ENCODE measurements at places on chromosomes 1 and 21. TPM values are rescaled to one million over a fixed set of nuclear protein-coding genes. Genes with fewer than 3 reads are reported as not detected.

DNA sequence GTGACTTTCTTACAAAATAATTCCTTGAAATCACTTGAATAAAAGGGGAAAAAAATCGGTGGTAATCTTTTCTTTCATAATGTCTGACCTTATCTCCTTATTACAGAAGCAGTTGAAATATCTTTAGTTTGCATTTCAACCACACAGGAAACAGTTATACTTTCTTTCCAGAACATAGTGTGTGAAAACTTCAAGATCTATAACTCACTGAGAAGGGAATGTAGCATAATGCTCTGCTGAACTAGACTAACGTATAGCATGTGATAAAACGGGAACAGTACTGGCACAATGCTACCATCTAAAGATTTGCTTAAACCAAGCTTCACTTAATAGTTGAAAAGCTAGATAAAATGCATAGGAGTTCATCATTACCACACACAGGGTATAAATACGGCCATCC is 45.0 kb downstream of the VAV3 start:
- DNase-seq: no peak

DNA sequence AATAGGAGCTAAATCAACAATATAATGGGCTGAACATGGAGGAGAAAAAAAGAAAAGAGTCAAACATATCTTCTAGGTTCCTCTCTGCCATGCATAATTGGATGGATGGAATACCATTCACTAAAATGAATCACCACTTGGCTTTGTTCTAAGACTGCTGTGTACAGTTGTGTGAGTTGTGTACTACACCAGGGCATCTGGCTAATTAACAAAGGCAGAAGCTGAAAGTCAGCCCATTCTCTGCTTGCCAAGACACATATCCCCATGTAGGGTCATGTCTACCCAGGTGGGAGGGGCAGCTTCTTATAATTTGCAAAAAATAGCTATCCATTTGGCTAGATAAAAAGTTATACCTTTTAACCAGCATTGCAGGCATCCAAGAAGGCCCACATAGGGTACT is 21.0 kb downstream of the JUN start:
- DNase-seq: no peak

GRCh38 chr1:89203166-89203565 is 4.4 kb upstream of the GBP4 start:
- no peak for DNase-seq

DNA sequence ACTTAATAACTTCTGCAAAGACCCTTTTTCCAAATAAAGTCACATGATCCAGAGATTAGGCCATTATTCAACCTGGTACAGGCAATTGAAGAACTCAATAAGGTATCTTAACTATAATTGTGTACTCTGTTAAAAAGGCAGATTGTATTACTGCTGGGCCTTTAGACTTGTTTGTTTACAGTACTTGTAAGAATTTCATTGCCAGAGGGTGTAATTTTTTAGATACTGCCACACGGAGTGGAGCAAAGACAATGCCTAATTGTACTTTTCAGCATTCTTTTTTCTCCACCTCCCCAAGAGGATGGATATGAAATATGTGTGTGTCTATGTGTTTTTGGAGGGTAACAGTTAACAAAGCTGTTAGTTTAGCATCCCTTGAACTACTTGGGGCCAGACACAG is 47.5 kb downstream of the HUNK start:
- DNase-seq: no peak

DNA sequence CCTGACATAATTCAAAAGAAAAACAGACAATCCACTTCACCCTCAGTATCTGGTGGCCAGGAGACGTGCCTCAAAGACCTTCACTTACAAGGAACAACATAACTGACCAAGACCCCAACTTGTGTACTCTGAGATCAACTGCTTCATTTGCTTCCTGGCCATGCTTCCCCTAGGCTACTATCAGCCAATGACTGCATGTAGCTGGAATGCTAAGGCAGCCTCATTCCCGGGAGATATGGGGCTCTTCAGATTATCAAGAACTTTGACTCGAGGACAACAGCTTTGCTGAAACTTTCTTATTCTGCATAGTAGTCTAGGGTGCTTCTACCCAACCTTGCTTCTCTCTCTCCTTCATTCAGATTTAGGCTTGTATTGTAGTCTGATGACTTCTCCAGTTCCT is 11.7 kb upstream of the UCK2 start:
- DNase-seq: no peak

DNA sequence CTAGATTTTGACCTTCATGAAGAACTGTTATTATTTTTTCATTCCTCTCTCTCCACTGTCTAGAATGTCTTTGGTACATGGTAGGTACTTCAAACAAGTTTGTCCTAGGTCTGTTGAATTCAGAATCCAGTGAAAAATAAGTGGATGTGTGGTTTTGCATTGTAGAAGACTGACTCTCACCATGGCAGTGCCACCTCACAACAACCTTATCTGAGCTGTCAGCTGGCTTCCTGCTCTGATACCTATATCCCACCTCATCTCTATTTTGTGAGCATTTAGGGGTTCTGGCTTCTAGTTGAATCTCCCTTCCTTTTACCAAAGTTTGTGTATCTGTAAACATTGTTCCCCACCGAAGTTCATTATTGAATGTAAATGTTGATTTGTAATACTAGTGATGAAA is 9.1 kb downstream of the SWT1 start:
- DNase-seq: no peak

DNA sequence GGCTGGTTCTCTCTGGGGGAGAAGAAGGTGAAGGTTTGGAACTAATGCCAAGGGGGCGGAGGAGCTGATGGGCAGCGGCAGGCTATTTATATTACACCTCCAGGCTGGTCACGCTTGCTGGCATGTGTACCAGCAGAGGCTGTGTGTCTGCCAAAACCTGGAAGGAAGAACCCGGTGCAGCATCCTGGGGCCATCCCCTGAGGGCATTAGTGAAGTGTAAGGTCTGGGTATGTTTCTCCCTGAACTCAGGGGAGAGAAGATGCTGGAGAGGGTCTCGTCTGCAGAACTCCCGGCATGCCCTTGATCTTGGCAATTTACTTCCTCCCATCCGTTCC is 5.3 kb downstream of the DISP3 start:
- DNase-seq: no peak

DNA sequence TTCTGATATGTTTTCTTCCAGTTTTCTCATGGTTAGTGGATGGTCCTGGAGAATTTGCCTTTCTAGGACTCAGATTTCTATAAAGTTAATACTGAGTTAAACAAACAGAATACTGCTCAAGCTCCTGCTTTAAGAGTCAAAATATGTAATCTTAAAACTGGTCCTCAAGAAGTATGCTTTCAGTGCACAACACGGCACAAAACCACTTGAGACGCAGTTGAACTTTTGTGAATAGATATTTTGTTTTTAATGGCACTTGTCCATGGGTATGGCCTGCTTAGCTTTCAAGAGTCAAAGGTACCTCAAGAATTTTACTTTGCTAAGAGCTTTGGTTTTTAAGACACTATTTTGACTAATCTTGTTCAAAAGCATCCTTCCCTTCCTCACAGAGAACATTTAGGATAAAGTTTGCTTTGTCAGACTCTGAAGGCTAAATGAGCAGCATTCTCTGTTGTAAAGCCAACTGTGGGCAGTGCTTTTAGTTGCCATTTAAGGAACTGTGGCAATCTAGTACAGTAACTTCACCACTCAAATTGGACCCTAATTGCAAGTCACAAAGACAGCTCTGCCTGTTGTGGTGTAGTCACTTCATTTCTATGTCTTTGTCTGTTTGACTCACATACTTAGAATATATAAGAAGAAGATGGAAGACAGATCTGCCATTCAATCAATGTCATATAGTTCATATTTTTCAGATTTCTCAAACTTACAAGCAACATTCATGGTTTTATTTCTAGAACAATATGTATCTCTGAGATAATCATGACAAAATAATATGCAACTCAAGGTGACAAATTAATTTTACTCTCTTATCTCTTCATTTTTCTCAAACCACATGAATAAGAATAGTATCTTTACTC is 28.8 kb downstream of the SAMD13 start:
- DNase-seq: no peak

DNA sequence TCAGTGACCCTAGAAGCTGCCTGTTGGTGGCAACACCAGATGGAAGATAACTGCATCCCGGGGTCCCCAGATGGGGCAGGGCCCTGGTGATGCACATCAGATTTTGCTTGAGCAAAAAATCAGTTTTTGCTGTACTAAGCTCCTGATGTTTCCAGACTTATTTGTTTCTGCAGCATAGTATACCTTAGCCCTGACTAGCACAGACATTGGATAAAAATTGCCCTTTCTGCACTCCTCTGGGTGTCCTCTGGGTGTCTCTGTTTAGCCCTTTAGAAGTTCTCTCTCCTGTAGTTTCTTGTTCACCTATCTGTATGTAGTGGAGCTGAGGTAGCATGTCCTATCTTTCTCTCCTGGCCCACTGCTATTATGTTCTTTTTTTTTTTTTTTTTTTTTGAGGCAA is 30.3 kb upstream of the PLA2G2C start:
- DNase-seq: peak; percentile 40

Gene PDPN
- total RNA-seq: not detected

Gene CHTOP
- 106 TPM for total RNA-seq

Gene ACOT11
- total RNA-seq: 0.85 TPM

Gene CLCA1
- not detected for total RNA-seq

Gene S100A6
- 261 TPM for total RNA-seq
